Smooth muscle cell of bladder (primary cell): ENCODE measurements at places on chromosomes 7 and 10. TPM values are rescaled to one million over a fixed set of nuclear protein-coding genes. Genes with fewer than 3 reads are reported as not detected.

SNCG gene
- 16.5 and 23.8 TPM in 2 replicates for total RNA-seq

SVIL gene
- 47.6 and 83.6 TPM in 2 replicates for total RNA-seq

FFAR4 gene
- not detected in 2 replicates for total RNA-seq

ADARB2 gene
- not detected in 2 replicates for total RNA-seq

OPTN gene
- total RNA-seq, result 95.1 and 116 TPM in 2 replicates

CAMK2B gene
- 0.09 and 0.14 TPM in 2 replicates for total RNA-seq

ACTL6B gene
- total RNA-seq, result not detected in 2 replicates

VGF gene
- 0.14 and 0.18 TPM in 2 replicates for total RNA-seq
